Activated CD8-positive, alpha-beta memory T cell treated with anti-CD3 and anti-CD28 coated beads for 1 hour (primary cell): ENCODE measurements at places on chromosomes 2 and 18.

DNA sequence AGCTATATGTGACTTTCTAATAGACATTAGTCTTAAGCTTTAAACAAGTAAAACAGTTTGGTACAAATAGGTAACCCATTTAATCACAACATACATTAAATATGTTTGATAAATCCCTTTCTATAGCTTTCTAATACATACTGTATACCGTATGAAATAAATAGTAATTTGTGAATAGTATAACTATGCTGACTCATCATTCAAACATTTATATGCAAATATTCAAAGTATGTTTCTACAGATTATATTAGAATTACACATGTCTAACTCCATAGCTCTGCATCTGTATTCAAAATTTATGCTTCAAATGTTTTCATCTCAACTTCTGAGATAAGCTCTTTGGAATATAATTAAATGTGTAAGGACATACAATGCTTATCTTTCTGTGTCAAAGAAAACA lies 142.7 kb upstream of the ZNF804A start:
- DNase-seq: no peak

DNA sequence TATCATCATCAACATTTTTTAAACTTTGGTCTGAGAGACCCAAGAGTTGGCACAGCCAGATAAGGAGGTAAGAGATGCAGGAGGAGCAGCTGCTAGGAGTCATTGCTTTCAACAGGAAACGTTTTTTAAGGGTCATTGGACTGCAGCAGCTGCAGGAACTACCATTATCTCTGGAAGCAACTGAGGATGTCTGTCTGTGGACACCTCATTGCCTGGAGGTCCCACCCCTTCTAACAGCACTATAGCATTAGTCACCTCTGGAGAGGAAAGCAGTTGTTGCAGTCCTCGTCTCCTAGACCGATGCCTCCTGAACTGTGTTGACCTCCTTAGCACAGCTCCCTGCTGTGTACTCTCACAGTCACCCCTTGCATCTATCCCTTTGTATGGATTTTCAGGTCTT lies 21.5 kb upstream of the FSHR start:
- DNase-seq: no peak

GRCh38 chr2:128451084-128452023 lies 132.7 kb upstream of the HS6ST1 start:
- DNase-seq: no peak

GRCh38 chr2:235135990-235136561 lies 184.3 kb downstream of the SH3BP4 start:
- DNase-seq: no peak

DNA sequence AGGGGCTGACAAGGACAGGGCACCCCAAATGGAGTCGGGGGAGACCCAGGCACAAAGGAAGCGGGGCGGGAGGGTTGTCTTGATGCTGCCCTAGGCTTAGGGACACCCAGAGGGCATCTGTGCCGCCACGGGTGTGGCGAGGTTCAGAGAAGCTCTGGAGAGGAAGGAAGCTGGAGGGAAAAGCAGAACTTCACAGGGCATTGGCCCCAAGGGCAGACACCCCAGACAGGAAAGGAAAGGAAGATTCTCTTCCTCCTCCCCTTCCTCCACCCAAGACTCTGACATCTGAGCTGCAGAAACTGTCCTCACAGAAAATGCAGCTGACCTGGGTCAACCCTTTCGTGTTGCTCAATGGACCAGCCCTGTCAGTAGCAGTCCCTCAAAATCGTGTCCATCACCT lies 25.6 kb downstream of the DNMT3A start:
- DNase-seq: no peak

DNA sequence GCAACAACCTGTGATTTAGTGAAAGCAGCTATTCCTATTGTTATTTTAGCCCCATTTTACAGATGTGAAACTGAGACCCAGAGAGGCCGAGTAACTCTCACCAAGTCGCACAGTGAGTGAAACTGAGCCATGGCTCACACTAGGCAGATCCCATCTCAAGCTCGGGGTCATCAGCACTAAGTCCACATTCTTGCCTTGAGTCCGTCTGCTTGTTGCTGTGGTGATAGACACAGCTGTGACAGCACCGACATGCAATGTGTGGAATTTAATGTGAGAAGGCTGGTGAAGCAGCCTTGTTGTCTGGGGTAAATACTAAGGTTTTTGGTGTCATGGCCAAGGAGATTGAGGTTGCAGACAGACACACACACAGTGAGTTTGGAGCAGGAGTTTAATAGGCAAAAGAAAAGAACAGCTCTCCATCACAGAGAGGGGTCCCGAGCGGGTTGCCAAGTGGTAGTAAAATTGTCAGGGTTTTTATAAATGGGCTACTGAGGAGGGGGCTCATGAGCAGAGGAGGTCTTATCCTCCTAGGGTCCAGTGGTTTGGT lies 40.2 kb upstream of the GMCL1 start:
- no peak for DNase-seq

GRCh38 chr2:60096556-60096955 lies 456.9 kb downstream of the BCL11A start:
- DNase-seq: no peak

GRCh38 chr2:240129311-240129710 lies 6.8 kb downstream of the COPS9 start:
- DNase-seq: no peak

GRCh38 chr2:236219411-236219810 lies 44.8 kb downstream of the ASB18 start:
- no peak for DNase-seq

GRCh38 chr2:128041561-128041960 lies 13.7 kb upstream of the SAP130 start:
- no peak for DNase-seq

DNA sequence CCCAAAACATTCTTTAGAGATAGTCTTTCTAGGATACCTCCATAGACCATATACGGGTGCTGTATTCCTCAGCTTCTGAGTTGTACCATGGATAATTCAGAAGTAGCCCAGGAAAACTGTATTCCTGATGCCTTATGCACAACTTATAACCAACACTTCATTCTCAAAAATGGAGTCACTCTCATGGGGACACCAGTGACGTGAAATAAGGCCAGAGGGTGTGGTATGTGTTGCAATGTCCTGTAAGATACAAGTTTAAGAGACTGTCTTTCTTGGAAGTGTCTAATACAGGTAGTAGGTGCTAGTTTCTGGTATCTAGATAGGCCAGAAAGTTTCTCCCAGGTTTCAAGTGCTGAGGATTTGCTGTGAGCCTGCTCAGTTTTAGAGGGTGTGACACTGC lies 36.1 kb downstream of the COX7A2L start:
- no peak for DNase-seq

DNA sequence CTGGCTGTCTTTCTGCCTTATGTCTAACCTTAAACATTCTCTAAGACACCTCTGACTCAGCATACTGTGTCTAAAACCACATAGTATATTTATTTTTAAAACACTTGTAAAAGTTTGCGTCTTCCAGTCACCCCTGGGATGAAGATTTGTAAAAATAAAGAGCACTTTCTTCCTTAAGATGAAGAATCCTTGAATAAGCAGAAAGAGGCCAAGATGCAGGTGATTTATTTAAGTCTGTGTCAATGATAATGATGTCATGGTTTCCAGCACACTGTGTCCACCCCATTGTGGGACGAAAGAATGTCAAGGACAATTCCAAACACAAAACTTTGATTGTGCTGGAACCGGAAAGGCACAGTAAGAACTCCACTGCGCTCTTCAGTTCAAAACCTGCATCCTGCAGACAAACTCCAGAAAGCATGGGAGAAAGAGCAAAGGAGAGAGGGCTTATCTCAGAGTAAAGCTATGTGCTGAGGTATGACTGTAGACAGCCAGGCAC lies 92.9 kb downstream of the ZEB2 start:
- DNase-seq: no peak

DNA sequence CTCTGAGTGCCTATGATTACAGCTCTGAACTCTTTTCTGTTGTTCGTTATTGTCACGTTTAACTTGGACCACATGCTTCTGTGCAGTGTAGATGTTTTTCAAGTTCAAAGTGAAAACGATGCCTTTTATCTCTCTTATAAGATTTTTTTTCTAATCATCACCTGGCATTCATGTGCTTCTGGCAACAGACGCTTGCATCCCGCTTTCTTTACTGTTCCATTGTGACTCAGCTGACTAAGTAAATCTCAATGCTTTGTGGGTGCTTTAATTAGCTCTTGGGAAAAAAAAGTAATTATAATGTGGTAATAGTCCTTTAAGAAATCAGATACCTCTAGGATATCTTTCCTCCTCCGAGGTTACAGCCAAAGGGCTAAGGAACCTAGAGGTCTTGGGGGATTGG lies 31.2 kb upstream of the RMP24 start:
- DNase-seq: no peak

- no peak for DNase-seq
Observed at GRCh38 chr2:3768960-3769765, 65.8 kb downstream of the DCDC2C start.

GRCh38 chr2:134201533-134201932 lies 52.3 kb upstream of the MGAT5 start:
- DNase-seq: no peak

GRCh38 chr18:56505971-56506370 lies 132.4 kb downstream of the TXNL1 start:
- DNase-seq: no peak

DNA sequence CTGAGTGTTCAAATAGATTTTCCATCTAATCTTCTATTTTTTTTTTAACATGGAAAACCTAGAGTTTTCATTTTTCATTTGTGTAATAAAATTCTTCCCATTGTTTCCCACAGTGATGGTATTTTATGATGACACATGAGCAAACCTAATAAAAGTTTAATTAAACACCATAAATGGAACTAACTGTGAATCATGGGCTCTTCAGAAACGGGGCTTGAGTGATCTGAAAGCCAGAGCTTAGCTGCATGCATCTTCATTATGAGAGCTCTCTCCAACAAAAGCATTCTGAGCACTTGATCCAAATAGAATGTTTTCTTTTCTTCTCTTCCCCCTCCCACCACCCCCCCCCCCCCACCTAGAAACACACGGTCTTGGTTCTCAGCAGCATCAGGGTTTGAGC lies 82.1 kb upstream of the REV1 start:
- DNase-seq: no peak

DNA sequence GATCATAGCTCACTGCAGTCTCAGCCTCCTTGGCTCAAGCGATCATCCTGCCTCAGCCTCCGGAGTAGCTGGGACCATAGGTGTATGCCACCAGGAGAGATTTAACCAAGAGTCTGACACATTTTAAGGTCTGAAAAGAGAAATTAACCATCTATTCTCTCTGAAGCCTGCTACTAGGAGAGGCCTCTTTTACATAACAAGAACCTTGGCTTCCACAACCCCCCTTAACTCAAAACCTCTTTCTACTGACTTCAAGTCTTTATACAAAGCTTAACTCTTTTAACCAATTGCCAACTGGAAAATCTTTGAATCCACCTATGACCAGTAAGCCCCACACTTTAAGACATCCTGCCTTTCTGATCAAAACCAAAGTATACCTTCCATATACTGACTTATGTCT lies 279.9 kb upstream of the CELF4 start:
- no peak for DNase-seq

DNA sequence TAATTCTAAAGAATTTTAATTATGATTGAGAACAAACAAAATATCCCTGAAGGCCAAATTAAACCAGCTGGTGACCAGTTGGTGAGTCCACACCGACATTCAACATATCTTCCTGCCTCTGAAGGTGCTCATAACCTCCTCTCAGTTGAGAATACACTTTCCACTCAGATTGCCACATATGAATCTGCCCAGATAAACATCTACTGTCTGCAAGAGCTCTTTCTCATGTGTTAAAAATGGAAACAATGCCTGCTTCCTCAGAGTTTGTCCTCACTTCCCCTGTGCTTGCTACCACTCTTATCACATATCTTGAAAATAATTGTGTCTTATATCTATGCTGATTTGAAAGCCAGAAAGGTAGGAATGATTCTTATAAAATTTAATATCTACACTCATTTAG lies 177.7 kb upstream of the GULP1 start:
- DNase-seq: no peak

- DNase-seq: no peak
Observed at GRCh38 chr2:71788601-71789240, 335.4 kb downstream of the DYSF start.

GRCh38 chr2:188291142-188291616 lies 495 bp upstream of the GULP1 start:
- DNase-seq: no peak

- DNase-seq: no peak
Observed at GRCh38 chr2:26650713-26651469, 9.7 kb upstream of the CIB4 start.

- no peak for DNase-seq
Observed at GRCh38 chr2:230134496-230135129, 65.9 kb upstream of the SLC16A14 start.
